ENCODE measurements at places on chromosomes 2 and 18. TPM values are rescaled to one million over a fixed set of nuclear protein-coding genes. Genes with fewer than 3 reads are reported as not detected.

The AOX1 gene
- not detected for total RNA-seq

The GPC1 gene
- 1.2 TPM for total RNA-seq

DNA sequence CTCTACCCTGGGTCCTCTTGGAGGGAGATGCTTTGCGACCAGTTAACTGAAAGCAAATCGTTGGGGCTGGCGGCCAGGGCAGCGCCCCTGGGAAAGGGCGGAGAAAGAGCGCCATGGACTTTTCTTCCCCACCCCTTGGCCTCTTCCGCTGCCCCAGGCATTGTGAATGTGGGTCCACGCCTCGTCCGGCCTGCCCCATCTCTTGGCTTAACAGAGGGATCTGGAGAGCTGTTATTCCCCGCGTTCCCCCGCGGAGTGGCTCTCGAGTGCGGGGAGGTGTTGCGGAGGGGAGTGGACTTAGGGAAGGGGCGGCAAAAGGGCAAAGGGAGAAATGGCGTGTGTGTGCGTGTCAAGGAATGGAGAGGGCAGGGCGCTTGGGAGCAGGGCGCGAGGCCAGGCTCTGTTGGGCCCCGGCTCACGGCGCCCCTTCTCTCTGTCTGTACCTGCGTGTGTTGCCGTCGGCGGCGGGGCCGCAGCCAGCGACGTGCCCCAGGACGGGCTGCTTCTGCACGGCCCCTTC is 6.6 kb downstream of the EMX1 start:
- no peak for DNase-seq
- H3K36me3 ChIP-seq: no peaks in the 10 kb centered on the region
- no peak overlapping the region for H3K4me3 ChIP-seq
- H3K4me1 ChIP-seq: peaks cover 18% of the 10 kb centered on the region

GRCh38 chr2:191638079-191638801 is 39.7 kb upstream of the NABP1 start:
- no peaks in the 10 kb centered on the region for H3K36me3 ChIP-seq
- H3K4me1 ChIP-seq: peaks cover 54% of the 10 kb centered on the region
- DNase-seq: no peak
- H3K4me3 ChIP-seq: peak overlapping the region; percentile 0
- no peaks in the 10 kb centered on the region for H3K27me3 ChIP-seq

GRCh38 chr2:219249203-219249980 is 3.7 kb upstream of the TUBA4B start:
- H3K4me3 ChIP-seq: peak overlapping the region; percentile 65
- peaks cover 76% of the 10 kb centered on the region for H3K4me1 ChIP-seq
- peak overlapping the region; percentile 87 for H3K27ac ChIP-seq
- peak; percentile 65 for DNase-seq

GRCh38 chr2:27231921-27232320 is 14.8 kb downstream of the CAD start:
- no peak overlapping the region for H3K27ac ChIP-seq
- H3K27me3 ChIP-seq: no peaks in the 10 kb centered on the region
- peaks cover 76% of the 10 kb centered on the region for H3K36me3 ChIP-seq
- no peak for DNase-seq
- H3K4me1 ChIP-seq: no peaks in the 10 kb centered on the region

GRCh38 chr2:161170958-161171932 is 11.0 kb downstream of the TANK start:
- H3K27ac ChIP-seq: no peak overlapping the region
- no peaks in the 10 kb centered on the region for H3K36me3 ChIP-seq
- no peaks in the 10 kb centered on the region for H3K27me3 ChIP-seq
- H3K4me3 ChIP-seq: no peak overlapping the region

DNA sequence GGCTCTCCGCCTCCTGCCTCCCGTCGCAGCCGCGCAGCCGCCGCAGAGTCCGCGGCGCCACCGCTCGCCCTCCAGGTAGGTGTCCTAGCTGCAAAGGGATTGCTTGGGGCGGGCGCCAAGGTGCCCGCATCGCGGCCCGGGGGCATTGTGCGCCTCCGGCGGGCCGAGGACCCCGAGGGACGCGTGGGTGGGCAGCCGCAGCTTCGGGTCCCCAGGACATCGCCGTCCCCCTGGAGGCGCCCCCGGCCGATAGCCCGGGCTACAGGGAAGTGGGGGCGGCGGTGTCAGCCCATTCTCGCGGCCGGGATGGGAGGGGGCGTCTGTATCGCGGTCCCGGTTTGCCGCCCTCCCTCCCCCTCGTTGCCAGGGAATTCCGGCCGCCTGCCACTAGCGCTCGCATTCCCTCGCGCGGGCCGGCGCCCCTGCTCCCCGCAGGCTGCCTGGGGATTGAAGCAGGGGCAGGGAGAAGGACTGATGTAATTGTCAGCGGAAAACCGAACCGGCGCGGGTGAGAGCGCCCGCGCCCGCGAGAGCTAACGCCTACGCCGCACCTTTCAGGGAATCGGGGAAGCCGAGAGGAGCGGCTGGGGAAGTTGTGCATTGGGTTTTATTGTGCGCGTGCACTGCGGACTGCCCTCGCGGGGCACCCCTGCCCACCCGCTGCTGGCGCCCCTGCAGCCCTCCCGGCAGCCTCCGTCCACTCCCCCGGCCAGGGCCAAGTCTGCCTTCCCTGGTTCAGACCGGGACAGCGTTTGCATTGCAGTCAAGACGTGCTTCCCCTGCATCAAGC is 483 bp downstream of the OSBPL6 start:
- H3K4me3 ChIP-seq: peak overlapping the region; percentile 47
- peaks cover 12% of the 10 kb centered on the region for H3K4me1 ChIP-seq
- peaks cover 3% of the 10 kb centered on the region for H3K27me3 ChIP-seq

DNA sequence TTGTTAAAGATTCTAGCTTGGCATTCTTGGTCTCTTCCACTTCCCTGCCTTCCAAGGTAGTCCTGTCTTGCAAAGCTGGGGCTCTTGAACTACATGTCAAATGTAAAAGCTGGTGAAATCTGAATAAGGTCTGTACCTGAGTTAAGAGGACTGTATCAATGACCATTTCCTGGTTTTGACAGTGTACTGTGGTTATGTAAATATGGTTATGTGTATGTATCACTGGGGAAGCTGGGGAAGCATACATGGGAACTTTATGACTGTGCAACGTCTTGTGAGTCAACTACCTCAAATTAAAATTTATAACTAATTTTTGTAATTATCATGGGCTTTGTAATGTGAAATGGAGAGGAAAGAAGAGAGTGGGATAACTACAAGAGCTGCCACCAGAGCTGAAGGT is 81.7 kb downstream of the COL4A4 start:
- H3K36me3 ChIP-seq: no peaks in the 10 kb centered on the region
- no peaks in the 10 kb centered on the region for H3K27me3 ChIP-seq
- H3K4me1 ChIP-seq: no peaks in the 10 kb centered on the region
- no peak overlapping the region for H3K27ac ChIP-seq
- H3K4me3 ChIP-seq: no peak overlapping the region
- DNase-seq: no peak

- H3K4me3 ChIP-seq: peak overlapping the region; percentile 51
- H3K27me3 ChIP-seq: no peaks in the 10 kb centered on the region
- DNase-seq: peak; percentile 41
Measured at GRCh38 chr2:241111440-241111805, 9.3 kb upstream of the MTERF4 start.

- no peaks in the 10 kb centered on the region for H3K27me3 ChIP-seq
- no peaks in the 10 kb centered on the region for H3K36me3 ChIP-seq
- no peak overlapping the region for H3K27ac ChIP-seq
- no peaks in the 10 kb centered on the region for H3K4me1 ChIP-seq
- H3K4me3 ChIP-seq: no peak overlapping the region
Measured at GRCh38 chr2:237539681-237540080, 26.7 kb upstream of the PRLH start.

DNA sequence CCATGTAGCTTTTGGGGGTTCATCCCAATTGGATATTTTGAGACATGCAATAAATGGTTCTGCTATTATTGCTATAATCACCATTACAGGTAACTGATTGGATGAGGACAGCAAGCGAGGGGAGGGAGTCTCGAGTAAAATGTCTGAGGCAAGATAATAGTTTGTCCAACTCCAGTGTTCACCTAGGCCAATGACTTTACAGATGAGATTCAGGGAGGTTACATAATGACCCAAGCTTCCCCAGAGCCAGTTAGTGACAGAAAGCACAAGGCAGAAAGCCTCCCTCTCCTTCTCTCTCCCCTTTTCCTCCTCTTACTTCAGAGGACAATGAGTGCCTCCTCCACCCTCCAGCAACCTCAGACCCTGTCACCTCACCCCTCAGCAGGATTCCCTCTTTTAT is 98.4 kb upstream of the GLS start:
- no peak overlapping the region for H3K4me3 ChIP-seq
- no peaks in the 10 kb centered on the region for H3K27me3 ChIP-seq
- no peaks in the 10 kb centered on the region for H3K36me3 ChIP-seq
- H3K4me1 ChIP-seq: no peaks in the 10 kb centered on the region

DNA sequence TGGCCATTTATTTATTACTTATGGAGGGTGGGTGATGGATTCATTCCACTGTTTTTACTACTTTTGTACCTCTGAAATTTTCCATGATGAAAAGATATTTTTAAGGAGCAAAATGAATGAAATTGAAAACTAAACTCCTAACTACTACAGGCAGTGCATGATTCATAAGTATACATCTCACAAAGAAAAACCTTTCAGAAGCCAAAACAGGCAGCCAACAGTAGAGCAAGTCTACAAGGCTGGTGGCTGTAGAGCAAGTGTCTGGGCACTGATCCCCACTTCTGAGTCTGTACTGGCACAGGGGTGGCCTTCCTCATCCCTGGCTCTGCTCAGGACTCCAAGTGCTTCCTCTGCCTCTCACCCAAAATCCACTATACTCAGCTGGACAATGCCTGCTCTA is 8.2 kb upstream of the RMP24 start:
- no peaks in the 10 kb centered on the region for H3K36me3 ChIP-seq
- H3K27ac ChIP-seq: no peak overlapping the region
- no peak overlapping the region for H3K4me3 ChIP-seq
- peaks cover 12% of the 10 kb centered on the region for H3K4me1 ChIP-seq
